ENCODE measurements at places on chromosomes 4 and X.

DNA sequence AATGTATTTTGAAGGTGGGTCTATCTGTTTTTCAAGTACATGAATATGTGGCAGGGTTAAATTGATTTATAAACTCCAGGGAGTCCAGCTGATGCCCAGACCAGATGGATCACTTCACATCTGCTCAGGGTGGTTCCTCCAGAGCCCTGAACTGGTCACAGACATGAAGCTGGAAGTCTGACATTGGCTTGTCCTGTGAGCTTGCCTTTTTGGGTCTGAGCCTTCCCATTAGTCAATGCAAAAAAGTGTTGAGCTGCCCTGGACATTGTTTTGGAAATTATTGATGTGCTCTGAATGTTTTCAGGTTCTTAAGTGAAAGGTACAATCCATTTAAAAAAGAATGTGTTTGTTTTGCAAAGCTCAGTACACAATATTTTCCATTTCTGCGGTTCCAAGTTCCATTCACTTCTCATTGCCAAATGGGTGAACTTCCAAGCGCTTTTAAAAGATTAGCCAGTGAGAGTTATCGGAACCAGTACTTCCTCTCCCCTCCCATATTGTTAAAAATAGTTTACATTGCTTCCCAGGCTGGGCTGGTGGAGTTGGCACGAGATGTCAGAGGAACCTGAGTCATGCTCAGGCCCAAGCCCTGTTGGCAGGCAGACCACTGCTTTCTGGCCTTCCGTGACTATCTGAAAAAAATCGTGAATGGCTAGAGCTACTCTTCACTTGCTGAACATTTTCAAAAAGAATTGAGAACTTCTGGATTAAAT, 52.1 kb downstream of the PDGFRA start:
- DNase-seq = peak; percentile 73

GRCh38 chr4:89998469-89999011, 103.9 kb downstream of the MMRN1 start:
- DNase-seq = no peak

GRCh38 chr4:166527500-166527899, 654.5 kb downstream of the TLL1 start:
- no peak for DNase-seq

- no peak for DNase-seq
Observed at GRCh38 chrX:105973387-105973739, 65.2 kb downstream of the SERPINA7 start.

- DNase-seq = no peak
Observed at GRCh38 chr4:11966782-11967181, 538.1 kb upstream of the HS3ST1 start.

DNA sequence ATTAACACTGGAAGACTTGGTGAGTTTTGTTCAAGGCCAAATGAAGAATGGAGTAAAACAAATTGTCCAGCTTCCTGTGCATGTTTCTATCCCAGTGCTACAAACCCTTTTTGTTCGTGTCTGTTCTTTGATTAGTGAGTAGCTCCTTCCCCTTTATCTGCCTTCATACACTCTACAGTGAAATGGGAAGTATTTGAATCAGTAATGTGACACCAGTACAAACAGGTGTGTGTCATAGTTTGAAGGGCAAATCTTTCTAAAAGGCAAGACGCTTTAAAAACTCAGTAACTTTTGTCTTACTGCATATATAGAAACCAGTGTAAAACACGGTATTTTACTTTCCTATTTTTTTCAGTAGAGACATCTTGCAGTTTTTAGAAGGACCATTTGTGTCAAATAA, 5.9 kb downstream of the ARHGEF38 start:
- no peak for DNase-seq

DNA sequence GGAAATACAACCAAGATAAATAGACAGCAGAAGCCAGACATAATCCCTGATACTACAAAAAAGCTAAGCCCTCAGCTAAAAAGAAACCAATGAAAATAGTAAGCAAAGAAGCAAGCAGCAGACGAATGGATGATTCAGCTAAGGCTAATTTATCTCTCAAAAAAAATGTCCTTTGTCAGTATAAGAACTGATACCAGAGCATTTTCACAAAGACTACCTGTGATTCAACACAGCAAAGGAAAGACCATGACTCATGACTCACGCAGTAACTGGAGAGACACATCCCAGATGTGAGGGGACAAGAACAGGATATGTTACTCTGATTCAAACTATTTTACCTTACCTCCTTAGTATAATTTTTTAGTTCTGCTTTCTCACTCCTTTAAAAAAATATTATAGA, 22.7 kb upstream of the TMPRSS11F start:
- no peak for DNase-seq

DNA sequence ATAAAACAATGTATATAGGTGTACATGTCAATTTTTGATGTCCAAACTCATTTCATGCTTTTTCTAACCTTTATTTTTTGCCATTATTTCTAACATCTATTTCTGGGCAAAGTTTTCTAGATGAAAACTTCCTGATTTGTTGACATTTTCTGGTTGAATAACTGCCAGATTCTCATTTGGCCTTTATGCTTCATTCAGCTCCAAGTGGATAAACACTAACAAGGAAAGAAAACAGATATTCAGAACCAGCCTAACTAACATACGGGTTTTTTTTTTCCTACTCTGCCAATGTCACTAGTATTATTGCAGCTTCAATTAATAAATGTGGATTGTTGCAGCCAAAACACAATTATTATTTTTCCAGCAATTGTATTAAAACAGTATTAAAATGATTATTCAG, 50.9 kb upstream of the RAP1GDS1 start:
- no peak for DNase-seq

DNA sequence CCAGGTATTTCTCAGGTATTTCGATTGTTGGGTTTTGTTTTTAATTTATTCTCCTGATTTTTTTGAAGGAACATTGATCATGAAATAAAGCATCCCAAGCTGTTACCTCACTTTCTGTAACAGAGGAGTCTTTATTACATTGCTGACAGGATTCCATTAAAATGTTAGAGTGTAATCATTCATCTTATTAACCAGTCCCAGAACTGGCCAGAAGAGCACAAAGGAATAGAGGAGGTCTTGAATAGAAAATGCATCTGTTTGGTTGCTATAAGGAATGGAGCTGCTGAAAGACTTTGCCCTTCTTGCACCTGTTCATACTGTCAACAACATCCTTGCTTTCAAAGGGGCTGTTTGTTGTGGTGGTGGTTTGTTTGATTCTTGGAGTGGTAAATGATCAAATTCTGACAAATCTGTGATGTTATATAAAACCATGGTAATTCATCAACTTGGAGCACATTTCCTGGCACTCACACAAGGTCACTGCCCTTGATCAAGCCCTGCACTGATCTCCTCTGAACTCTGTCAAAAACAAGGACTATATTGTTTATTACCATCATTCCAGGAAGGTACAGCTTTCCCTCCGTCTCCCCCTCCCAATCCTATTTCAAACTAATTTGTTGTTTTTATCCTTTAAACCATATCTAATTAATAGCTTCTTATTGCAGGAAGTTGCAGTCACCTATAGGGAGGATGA, 215.8 kb downstream of the PCDH19 start:
- no peak for DNase-seq

DNA sequence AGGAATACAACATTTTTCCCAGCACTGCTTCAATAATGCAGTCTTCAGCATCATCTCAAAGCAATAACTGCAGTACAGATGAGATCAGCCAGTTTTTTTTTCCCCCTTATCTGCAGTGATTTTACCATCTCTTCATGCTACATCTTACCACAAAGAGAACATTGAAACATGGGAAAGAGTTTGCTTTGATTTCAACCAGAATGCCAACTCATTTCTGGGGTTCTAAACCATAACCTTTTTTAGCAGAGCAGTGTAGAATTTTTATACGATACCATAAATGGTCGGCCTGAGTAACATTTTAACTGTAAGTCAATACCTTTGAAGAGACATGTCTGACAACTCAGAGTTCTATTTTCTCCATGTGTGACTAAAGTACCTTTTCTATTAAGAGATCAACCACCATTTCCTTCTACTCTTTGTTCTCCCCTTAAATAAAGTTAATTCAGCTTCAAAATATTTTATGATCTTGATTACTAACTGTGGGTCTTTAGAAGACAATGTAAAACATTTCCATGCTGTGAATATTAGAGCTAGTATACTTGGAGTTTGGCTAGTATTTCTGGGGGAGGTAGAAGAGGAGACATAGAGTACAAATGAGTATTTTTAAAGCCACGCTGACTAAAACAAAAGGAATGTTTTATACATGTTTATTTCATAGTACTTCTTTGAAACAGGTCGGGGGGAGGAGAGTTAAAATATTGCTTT, 69.1 kb downstream of the TET2 start:
- DNase-seq = no peak

Measured in left hindlimb (tissue), 1 donor.